ENCODE measurements at places on chromosomes 2 and 18.

- no peaks in the 10 kb centered on the region for H3K36me3 ChIP-seq
- no peaks in the 10 kb centered on the region for H3K27me3 ChIP-seq
- no peaks in the 10 kb centered on the region for H3K4me1 ChIP-seq
- DNase-seq, result no peak
- no peak overlapping the region for H3K4me3 ChIP-seq
These were observed 1262.5 kb upstream of the CDH2 start for GRCh38 chr18:29439398-29439797.

DNA sequence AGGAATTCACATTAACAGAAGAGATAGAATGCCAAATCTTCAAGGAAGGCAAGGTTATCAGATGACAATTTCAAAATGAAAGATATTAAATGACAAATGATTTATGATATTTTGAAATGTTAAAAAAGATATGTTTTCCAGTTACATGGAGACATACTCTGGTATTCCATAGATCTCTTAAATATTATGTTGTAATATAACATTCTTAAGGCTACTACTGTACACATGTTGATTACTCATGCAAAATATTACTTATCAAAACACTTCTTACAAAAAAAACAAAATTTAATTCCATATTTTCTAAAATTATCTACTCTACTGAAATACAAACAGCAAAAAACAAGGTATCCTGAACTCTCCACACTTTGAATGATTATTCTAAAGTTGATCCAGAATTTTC, 22.9 kb downstream of the RTTN start:
- no peaks in the 10 kb centered on the region for H3K36me3 ChIP-seq
- H3K4me1 ChIP-seq, result peaks cover 31% of the 10 kb centered on the region
- H3K27ac ChIP-seq, result peak overlapping the region; percentile 72
- no peak overlapping the region for H3K4me3 ChIP-seq
- H3K27me3 ChIP-seq, result no peaks in the 10 kb centered on the region

- H3K27ac ChIP-seq, result no peak overlapping the region
- H3K4me3 ChIP-seq, result no peak overlapping the region
- H3K27me3 ChIP-seq, result peaks cover 7% of the 10 kb centered on the region
- no peaks in the 10 kb centered on the region for H3K4me1 ChIP-seq
- peak; percentile 44 for DNase-seq
- no peaks in the 10 kb centered on the region for H3K36me3 ChIP-seq
These were observed 10.4 kb upstream of the KCNF1 start for GRCh38 chr2:10901160-10901939.

- no peak overlapping the region for H3K27ac ChIP-seq
- no peaks in the 10 kb centered on the region for H3K4me1 ChIP-seq
These were observed 71.4 kb upstream of the CELF4 start for GRCh38 chr18:37636831-37637477.

DNA sequence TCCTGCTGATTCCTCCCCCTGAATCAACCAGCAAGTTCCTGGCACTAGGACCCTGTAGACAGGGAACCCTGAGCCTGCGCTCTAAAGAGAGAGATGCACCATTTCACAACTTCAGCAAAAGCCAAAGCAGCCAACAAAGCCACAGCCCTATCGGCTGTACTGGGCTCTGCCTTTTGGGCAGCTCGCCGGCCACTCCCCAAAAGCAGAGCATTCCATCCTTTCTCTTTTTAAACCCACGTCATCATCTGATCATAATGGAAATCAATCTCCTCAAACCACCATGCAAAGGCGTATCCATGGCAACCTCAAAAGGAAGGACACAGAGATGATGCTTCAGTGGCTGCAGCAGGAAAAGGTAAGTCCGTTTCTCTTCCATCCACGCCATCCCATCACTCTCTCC, 5.3 kb upstream of the DCTN1 start:
- peaks cover 35% of the 10 kb centered on the region for H3K4me1 ChIP-seq
- no peak overlapping the region for H3K27ac ChIP-seq
- H3K4me3 ChIP-seq, result no peak overlapping the region
- no peaks in the 10 kb centered on the region for H3K27me3 ChIP-seq
- DNase-seq, result peak; percentile 13
- H3K36me3 ChIP-seq, result no peaks in the 10 kb centered on the region

DNA sequence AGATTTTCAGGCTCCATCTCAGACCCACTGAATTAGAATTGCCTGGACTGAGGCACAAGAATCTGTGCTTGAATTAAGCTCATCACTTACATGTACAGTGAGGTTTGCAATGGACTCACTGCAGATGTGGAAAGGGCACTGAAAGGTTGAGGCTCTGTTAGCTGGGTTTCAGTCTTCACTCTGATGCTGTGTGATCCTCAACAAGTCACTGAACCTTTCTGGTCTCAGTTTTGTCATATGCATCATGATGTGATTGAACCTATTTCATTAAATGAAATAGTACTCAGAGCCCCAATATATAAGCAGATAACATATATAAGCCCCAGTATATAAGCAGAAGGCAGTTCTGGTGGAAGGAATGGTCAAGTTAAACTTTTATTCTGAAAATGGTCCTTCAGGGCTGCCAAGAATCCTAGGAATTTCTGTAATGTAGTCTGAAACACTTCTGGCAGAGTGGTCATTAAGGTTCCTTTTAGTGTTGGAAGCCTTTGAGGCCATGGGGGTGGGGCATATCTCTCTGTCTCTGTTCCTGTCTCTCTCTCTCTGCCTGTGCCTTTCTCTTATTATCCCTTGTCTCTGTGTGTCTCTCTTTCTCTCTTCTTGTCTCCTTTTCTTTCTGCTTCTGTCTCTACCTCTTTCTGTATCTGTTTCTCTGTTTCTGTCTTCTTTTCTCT, 110.4 kb downstream of the ADCYAP1 start:
- DNase-seq, result no peak
- no peaks in the 10 kb centered on the region for H3K27me3 ChIP-seq
- H3K27ac ChIP-seq, result no peak overlapping the region
- peaks cover 3% of the 10 kb centered on the region for H3K4me1 ChIP-seq

DNA sequence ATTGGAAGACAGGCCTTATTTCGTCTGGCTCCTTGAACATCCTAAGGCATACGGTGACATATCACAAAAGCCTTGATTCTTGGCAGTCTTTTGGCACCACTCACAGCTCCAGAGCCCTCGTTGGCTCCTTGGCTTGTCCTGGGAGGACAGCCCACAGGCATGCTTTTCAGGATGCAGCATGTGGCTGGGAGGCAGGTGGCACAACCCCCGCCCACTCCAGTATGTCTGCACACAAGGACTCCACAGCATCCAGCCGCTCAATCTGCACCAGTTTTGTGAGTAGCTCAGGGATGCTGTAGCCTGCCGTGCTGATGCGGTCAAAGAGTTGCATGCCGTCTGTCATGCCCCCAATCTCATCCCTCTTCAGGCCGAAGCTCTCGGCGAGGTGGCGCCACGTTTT, 92.3 kb downstream of the EDAR start:
- H3K27me3 ChIP-seq, result peaks cover 12% of the 10 kb centered on the region
- H3K36me3 ChIP-seq, result no peaks in the 10 kb centered on the region
- DNase-seq, result no peak

- H3K4me1 ChIP-seq, result no peaks in the 10 kb centered on the region
- H3K27ac ChIP-seq, result no peak overlapping the region
- no peaks in the 10 kb centered on the region for H3K36me3 ChIP-seq
- peaks cover 28% of the 10 kb centered on the region for H3K27me3 ChIP-seq
- no peak overlapping the region for H3K4me3 ChIP-seq
These were observed 149.4 kb downstream of the SP3 start for GRCh38 chr2:173815772-173816171.

DNA sequence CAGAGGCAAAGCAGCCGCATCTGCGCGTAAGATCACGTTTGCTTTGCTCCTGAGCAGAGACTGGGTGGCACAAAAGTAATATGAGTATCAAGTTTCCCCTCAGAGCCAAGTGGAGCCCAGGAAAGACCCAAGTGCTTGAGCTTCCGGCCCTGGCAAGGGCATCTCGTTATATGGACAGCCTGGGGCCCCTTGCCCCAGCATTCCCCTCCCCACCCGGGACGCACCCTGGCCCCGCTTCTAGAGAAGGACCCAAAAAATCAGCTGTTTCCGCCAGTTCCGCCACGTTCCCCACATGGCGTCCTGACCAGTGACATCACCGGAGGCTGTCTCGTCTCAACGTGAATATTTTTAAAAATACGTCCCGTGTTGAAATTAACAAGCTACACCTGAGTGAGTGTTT, 135.1 kb downstream of the NFATC1 start:
- DNase-seq, result no peak
- no peak overlapping the region for H3K27ac ChIP-seq
- H3K27me3 ChIP-seq, result peaks cover 23% of the 10 kb centered on the region

DNA sequence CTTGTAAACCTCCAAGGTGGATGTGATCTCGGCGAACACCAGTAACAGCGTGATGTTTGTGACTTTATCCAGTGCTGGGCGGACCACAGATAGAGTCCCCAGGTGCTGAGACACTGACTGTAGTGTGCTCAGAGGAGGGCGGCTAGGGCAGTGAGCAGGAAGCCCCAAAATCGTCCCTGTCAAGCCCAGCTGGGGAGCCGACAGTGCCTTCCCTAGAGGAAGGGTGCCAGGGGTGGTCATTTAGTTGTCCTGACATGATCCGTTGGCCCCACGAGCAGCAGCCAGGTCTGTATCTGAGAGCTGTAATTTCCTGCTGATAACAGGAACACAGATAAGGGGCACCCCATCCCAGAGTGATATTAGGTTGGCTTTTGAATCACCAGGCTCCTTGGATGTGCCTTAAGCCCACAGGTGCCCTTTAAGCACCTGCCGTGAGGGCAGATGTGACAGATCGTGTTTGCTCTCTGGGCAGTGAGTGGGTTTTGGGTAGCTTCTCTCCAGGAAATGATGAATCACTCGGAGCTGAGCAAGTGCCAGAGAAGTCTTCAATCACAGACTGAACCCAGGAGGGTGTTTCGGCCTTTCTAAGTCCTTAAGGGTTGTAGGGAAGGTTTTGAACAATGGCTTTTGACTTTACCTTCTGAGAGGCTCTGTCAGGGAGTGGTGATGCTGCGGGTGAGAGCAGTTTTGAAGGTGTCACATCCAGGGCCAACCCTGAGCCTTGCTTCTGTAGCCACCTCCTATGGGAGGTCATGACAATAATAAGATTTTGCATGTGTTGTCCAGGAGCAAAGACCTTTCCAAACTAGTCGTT, 7.7 kb downstream of the LPIN1 start:
- H3K27me3 ChIP-seq, result no peaks in the 10 kb centered on the region
- DNase-seq, result peak; percentile 94
- peak overlapping the region; percentile 3 for H3K4me3 ChIP-seq
- no peak overlapping the region for H3K27ac ChIP-seq

GRCh38 chr2:99469394-99469793, 20.4 kb downstream of the REV1 start:
- peak; percentile 27 for DNase-seq
- no peaks in the 10 kb centered on the region for H3K4me1 ChIP-seq
- H3K4me3 ChIP-seq, result no peak overlapping the region
- H3K36me3 ChIP-seq, result no peaks in the 10 kb centered on the region

DNA sequence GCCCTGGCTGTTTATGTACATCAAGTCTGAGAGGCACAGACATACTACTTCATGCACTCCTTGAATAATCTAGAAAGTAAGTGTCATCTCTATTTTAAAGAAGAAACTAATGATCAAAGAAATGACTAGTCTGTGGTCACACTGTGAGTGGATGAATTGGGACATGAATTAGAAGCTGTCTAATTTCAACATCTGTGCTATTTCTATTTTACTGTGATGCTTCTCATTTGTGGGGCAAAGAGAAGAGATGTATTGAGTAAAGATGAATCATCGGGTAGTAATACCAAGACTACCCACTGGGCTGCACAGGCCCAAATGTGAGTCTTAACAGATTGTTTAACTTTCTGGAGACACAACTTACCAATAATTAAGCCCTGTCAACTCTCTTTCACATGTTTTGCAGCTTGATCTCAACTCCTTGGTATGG, 42.4 kb upstream of the MTIF2 start:
- no peak overlapping the region for H3K4me3 ChIP-seq
- DNase-seq, result peak; percentile 31
- H3K27ac ChIP-seq, result no peak overlapping the region
- H3K27me3 ChIP-seq, result no peaks in the 10 kb centered on the region
- peaks cover 48% of the 10 kb centered on the region for H3K36me3 ChIP-seq
- peaks cover 10% of the 10 kb centered on the region for H3K4me1 ChIP-seq

- H3K4me3 ChIP-seq, result no peak overlapping the region
- no peak for DNase-seq
- H3K27ac ChIP-seq, result no peak overlapping the region
- H3K36me3 ChIP-seq, result peaks cover 21% of the 10 kb centered on the region
- peaks cover 18% of the 10 kb centered on the region for H3K4me1 ChIP-seq
- H3K27me3 ChIP-seq, result no peaks in the 10 kb centered on the region
These were observed 113.9 kb downstream of the USP34 start for GRCh38 chr2:61356958-61357350.

- H3K36me3 ChIP-seq, result no peaks in the 10 kb centered on the region
- no peak overlapping the region for H3K4me3 ChIP-seq
- no peak overlapping the region for H3K27ac ChIP-seq
- no peaks in the 10 kb centered on the region for H3K4me1 ChIP-seq
These were observed 173.8 kb downstream of the ICOS start for GRCh38 chr2:204110338-204110741.

GRCh38 chr2:159933727-159934049, 128.7 kb downstream of the PLA2R1 start:
- no peak overlapping the region for H3K4me3 ChIP-seq
- H3K36me3 ChIP-seq, result no peaks in the 10 kb centered on the region
- H3K27ac ChIP-seq, result no peak overlapping the region
- no peaks in the 10 kb centered on the region for H3K4me1 ChIP-seq
- no peak for DNase-seq

DNA sequence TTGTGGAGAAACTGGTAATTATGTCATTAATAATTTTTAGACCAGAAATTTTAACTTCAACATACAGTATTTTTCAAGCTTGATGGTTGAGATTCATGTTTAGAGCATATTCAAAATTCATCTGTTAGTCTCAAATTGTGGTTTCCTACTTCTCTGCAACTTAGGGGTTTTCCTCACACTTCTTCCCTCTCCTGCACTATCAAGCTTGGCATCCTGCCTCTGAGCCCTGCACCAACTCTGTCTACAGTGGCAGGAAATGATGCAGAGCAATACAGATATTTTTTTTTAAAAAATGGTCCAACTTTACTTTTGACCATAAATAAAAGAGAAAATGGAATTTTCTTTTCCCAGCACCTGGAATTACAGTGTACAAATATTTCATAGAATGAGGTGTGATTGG, 247.3 kb downstream of the NUP35 start:
- H3K27me3 ChIP-seq, result no peaks in the 10 kb centered on the region
- no peak overlapping the region for H3K4me3 ChIP-seq

DNA sequence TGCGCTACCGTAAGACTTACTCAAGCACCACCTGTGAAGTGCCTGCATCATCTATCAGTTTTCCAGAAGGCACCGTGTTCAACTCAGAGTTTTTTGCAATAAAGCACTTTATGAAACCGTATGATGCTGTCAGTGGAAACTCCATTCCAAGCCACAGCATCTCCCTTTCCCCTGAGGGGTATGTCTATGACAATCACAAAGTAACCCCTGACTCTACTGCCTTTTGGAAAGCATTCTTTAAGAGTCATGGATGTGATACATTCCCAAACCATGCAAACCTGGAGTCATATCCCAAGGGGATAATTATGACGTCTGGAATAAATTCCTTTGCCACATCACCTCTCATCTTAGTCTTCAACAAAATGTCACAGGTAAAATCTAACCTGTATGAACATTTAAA, 39.2 kb downstream of the UNC50 start:
- no peaks in the 10 kb centered on the region for H3K36me3 ChIP-seq
- peaks cover 5% of the 10 kb centered on the region for H3K27me3 ChIP-seq
- no peaks in the 10 kb centered on the region for H3K4me1 ChIP-seq
- no peak overlapping the region for H3K4me3 ChIP-seq

Data from osteoblast (primary cell).